ENCODE measurements at places on chromosomes 4 and X.

DNA sequence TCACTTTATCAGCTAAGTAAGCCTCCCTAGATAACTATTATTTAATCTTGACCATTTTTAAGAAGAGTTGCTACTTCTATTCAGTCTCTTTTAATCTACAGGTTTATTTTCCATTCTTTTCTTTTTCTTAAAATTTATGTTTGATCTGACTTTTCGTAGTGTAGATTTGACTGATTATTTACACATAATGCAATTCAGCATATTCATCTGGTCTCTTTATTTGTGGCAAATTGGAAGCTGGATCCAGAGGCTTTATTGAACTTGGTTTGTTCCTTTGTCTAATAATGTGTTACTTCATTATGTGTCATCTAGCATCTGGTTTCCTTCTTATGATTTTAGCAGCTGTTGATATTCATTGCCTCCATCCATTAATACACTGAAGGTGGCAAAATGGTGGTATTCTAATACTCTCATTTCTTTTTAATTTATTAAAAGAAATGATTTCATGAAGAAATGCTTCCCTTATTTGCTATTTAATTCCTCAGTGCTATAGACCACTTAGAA, 113.0 kb downstream of the FBXW7 start:
- peaks cover 9% of the 10 kb centered on the region for H3K4me1 ChIP-seq
- H3K27ac ChIP-seq, result no peak overlapping the region
- no peak for DNase-seq
- no peaks in the 10 kb centered on the region for H3K27me3 ChIP-seq

DNA sequence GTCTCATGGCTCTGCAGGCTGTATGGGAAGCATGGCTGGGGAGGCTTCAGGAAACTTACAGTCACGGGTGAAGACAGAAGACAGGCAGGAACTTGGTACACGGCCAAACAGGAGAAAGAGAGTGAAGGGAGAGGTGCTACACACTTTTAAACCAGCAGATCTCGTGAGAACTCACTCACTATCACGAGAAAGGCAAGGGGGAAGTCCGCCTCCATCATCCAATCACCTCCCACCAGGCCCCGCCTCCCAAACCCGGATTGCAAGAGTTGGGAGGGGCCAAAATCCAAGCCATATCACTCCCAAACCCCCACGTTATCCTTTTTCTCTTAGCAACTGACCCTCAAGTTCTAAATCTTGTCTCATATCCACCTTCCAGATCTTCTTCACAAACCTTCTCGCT, 1710.5 kb upstream of the TENM3 start:
- no peak overlapping the region for H3K4me3 ChIP-seq
- no peak overlapping the region for H3K27ac ChIP-seq
- no peaks in the 10 kb centered on the region for H3K36me3 ChIP-seq
- no peaks in the 10 kb centered on the region for H3K4me1 ChIP-seq
- H3K27me3 ChIP-seq, result no peaks in the 10 kb centered on the region

GRCh38 chrX:23003116-23003515, 3.4 kb downstream of the DDX53 start:
- H3K4me3 ChIP-seq, result no peak overlapping the region
- no peaks in the 10 kb centered on the region for H3K27me3 ChIP-seq
- H3K27ac ChIP-seq, result no peak overlapping the region
- DNase-seq, result no peak

DNA sequence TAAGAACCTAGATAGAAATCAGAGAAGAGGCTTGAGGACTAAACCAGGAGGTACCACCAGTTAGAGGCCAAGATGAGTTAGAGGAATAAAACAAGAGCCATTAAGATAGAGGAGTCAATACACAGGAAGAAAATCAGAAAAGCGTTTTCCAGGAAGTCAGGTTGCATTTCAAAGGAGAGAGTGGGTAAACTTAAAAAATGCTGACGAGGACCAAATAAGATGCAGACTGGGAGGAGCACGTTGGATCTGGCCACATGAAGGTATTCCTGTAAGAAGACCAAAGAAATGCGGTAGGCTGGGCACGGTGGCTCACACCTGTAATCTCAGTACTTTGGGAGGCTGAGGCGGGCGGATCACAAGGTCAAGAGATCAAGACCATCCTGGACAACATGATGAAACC, 533.1 kb upstream of the TENM3 start:
- H3K36me3 ChIP-seq, result no peaks in the 10 kb centered on the region
- no peaks in the 10 kb centered on the region for H3K27me3 ChIP-seq
- DNase-seq, result no peak

DNA sequence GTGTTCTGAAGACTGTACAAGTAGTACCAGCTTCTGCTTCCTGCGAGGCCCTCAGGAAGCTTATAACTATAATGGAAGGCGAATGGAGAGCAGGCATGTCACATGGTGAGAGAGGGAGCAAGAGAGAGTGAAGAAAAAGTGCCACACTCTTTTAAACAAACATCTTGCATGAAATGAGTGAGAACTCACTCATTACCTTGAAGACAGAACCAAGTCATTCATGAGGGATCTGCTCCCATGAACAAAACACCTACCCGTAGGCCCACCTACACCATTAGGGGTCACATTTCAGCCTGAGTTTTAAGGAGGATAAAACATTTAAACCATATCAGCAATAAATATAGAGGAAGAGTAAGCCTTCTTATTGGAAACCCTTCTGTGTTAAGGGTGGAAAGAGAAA, 19.4 kb downstream of the P2RY10 start:
- no peaks in the 10 kb centered on the region for H3K4me1 ChIP-seq
- H3K27ac ChIP-seq, result no peak overlapping the region
- H3K36me3 ChIP-seq, result no peaks in the 10 kb centered on the region

GRCh38 chr4:87543835-87544461, 14.8 kb upstream of the SPARCL1 start:
- no peak for DNase-seq
- H3K27me3 ChIP-seq, result no peaks in the 10 kb centered on the region
- no peaks in the 10 kb centered on the region for H3K4me1 ChIP-seq
- no peak overlapping the region for H3K27ac ChIP-seq

GRCh38 chr4:20640989-20641388, 59.3 kb upstream of the PACRGL start:
- no peaks in the 10 kb centered on the region for H3K36me3 ChIP-seq
- H3K27me3 ChIP-seq, result no peaks in the 10 kb centered on the region
- no peaks in the 10 kb centered on the region for H3K4me1 ChIP-seq
- no peak for DNase-seq

DNA sequence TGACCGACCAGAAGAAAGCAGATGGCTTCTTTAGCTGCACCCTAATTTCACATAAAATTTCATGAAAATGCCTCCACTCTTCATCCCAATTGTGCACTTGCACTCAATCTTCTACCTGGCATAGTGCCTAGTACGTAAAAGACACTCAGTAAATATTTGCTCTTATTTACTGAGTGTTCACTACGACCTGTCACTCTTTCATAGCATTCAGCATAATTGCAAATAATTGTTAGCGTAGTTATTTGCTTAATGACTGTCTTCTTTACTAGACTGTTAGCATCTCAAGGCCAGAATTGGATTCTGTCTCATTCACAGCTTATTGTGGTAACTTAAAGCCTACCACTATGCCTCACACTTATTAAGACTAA, 130.2 kb downstream of the ENOX2 start:
- no peak overlapping the region for H3K27ac ChIP-seq
- H3K27me3 ChIP-seq, result no peaks in the 10 kb centered on the region
- no peak for DNase-seq
- no peaks in the 10 kb centered on the region for H3K4me1 ChIP-seq
- H3K4me3 ChIP-seq, result no peak overlapping the region

DNA sequence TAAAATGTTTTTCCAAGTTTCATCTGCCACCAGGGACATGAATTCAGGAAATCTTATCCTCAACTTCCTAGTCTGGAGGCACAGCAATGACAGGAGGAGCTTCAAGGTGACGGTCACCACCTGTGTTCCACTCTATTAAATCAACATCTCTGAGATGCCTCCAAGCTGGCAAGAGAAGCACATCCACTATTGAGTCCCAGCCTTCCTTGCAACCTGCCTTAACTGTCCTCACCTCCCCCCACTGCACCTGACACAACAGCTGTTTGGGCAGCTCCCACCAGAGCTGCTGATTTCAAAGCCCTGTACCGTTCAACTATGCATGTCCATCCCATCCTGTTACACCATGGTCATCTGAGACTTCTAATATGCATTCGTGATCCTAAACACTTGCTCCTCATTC, 123.4 kb downstream of the COL25A1 start:
- no peak overlapping the region for H3K4me3 ChIP-seq
- no peaks in the 10 kb centered on the region for H3K36me3 ChIP-seq
- no peaks in the 10 kb centered on the region for H3K27me3 ChIP-seq
- H3K27ac ChIP-seq, result no peak overlapping the region
- DNase-seq, result no peak
- H3K4me1 ChIP-seq, result peaks cover 3% of the 10 kb centered on the region

DNA sequence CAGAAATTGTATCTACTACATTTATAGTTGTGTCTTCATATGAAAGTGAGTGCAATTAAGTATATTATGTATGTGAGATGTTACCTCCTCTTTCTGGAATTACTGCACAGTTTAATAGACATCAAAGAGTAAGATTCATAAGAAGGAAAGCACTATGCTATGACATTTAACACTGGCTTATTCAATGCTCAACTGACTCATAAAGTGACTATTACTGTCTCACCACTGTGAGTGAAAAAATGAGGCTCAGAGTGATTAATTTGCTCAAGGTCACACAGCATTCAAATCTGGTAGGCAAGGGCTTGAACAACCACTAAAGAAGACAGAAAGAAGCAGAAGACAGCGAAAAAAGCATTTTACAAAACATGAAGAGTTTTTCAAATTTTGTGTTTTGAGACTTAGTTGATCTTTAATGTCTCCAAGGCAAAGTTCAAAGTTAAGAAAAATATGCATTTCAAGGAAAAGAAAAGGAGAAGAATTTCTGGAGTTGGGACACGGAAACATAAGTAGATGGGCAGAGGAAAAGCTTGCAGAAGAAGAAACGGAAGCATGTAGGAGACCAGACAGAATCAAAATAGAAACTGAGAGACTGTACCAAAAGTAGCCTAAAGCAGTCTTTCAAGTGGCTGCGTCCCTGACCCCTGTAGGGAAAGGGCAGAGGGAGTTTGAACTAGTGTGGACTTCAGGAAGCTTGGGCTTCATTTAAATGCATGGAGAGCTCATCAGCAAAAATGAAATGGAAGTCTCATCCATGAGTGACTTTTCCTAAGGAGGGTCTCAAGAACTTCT, 66.3 kb downstream of the KCNIP4 start:
- DNase-seq, result no peak
- H3K36me3 ChIP-seq, result no peaks in the 10 kb centered on the region
- H3K27me3 ChIP-seq, result no peaks in the 10 kb centered on the region

DNA sequence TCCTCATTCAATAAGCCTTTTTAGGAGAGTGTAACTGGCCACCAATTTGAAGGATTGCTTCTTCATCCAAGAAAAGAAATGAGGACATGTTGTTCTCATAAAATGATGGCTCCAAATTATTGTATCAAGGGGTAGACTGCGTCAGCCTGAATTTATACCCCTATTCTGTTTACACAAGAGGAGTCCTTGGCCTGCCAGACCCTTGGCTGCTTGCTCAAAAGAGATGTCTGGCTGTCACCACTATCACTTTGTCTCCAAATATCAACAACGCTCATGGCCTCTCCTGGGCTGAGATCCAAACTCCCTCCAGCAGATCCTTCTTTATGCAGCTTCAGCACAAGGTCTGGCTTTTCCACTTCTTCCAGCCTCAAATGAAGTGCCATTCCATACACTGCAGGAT, 127.9 kb downstream of the OR13H1 start:
- no peaks in the 10 kb centered on the region for H3K27me3 ChIP-seq
- H3K4me1 ChIP-seq, result no peaks in the 10 kb centered on the region
- H3K4me3 ChIP-seq, result no peak overlapping the region
- H3K36me3 ChIP-seq, result no peaks in the 10 kb centered on the region
- no peak for DNase-seq

- H3K4me1 ChIP-seq, result no peaks in the 10 kb centered on the region
- no peaks in the 10 kb centered on the region for H3K27me3 ChIP-seq
- H3K36me3 ChIP-seq, result no peaks in the 10 kb centered on the region
- H3K27ac ChIP-seq, result no peak overlapping the region
Measured at GRCh38 chr4:39655876-39656275, 17.2 kb upstream of the SMIM14 start.

DNA sequence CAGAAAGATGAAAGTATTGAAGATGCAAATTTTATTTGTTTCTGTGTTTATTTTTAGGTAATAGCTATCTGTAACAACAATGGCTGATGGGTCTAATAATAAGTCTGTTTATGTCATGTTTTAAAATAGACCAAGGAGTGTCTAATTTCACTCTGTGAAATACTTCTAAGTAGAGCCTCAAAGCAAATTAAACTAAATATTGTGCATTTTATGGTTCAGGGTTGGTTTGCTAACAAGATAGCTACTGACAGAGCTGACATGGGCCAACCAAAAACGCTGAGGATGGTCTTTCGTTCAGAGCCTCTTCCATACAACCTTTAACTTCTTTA, 437.6 kb upstream of the CTSO start:
- no peak overlapping the region for H3K27ac ChIP-seq
- no peak overlapping the region for H3K4me3 ChIP-seq

DNA sequence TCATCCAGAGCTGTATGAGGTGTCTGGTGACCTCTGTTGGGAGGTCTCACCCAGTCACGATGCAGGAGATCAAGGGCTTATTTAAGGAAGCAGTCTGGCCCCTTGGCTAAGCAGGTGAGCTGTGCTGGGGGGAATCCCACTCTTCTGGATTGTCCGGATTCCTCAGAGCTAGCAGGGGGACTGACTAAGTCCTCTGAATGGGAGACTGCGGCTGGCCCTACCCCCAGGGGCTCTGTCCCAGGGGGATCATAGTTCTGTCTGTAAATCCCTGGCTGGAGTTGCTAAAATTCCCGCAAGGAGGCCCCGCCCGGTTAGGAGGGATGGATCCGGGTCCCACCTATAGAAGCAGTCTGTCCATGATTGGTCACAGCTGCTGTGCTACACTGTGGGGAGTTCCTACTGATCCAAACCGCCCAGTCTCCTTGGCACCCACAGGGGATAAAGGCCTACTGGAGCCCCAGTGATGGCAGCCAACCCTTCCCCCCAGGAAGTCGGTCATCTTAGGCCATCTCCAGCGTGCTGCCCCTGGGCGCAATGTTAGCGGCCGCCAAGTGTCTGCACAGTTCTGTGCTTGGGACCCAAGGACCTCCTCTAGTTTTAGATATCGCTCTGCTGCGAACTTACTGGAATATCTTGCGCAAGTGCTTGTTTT, 118.2 kb upstream of the KLF8 start:
- H3K4me1 ChIP-seq, result no peaks in the 10 kb centered on the region
- no peak overlapping the region for H3K4me3 ChIP-seq
- H3K36me3 ChIP-seq, result no peaks in the 10 kb centered on the region

DNA sequence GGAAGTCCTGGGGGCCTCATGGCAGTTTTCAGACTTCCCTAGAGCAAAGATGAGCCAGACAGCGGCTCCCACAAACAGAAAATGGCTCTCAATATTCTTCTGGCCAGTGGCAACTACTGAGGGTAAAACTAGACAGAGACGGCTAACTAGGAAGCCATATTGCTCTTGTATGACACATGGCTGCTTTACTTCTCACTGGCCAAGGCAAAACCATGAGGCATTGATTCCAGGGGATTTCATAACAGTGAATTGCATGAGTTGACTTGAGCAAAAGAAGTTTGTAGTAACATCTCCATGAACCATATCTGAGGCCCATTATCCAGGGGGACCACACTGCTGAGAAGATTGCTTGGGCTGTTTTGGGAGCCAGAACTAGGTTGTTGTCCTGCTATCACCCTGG, 13.7 kb upstream of the TLR8 start:
- H3K4me1 ChIP-seq, result no peaks in the 10 kb centered on the region
- H3K36me3 ChIP-seq, result no peaks in the 10 kb centered on the region
- DNase-seq, result no peak
- no peak overlapping the region for H3K4me3 ChIP-seq
- H3K27me3 ChIP-seq, result no peaks in the 10 kb centered on the region

Measured in H1 (cell line).